ENCODE measurements at places on chromosomes 4 and X.

GRCh38 chr4:104818579-104818978, 323.9 kb upstream of the CXXC4 start:
- no peak for DNase-seq

- no peak for DNase-seq
These were observed 159.3 kb downstream of the ATG4A start for GRCh38 chrX:108250654-108251579.

GRCh38 chr4:180150818-180151217, 2092.4 kb upstream of the TENM3 start:
- no peak for DNase-seq

DNA sequence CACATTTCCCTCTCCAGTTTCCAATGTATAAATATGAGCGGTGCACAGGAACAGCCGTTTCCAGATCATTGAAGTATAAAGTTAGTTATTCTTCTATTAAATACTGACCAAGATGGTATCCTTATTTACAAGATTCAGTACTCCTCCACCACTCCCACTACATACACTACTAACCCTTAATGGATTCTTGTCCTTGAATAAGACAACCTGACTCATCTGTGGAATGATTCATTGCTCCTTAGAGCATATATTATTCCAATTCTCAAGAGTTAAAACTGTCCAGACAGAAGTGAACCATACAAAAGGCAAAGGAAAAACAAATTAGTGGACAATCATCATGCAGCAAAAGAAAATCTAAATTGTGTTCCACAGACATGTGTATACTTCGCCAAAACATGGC, 373.3 kb downstream of the IDS start:
- no peak for DNase-seq

DNA sequence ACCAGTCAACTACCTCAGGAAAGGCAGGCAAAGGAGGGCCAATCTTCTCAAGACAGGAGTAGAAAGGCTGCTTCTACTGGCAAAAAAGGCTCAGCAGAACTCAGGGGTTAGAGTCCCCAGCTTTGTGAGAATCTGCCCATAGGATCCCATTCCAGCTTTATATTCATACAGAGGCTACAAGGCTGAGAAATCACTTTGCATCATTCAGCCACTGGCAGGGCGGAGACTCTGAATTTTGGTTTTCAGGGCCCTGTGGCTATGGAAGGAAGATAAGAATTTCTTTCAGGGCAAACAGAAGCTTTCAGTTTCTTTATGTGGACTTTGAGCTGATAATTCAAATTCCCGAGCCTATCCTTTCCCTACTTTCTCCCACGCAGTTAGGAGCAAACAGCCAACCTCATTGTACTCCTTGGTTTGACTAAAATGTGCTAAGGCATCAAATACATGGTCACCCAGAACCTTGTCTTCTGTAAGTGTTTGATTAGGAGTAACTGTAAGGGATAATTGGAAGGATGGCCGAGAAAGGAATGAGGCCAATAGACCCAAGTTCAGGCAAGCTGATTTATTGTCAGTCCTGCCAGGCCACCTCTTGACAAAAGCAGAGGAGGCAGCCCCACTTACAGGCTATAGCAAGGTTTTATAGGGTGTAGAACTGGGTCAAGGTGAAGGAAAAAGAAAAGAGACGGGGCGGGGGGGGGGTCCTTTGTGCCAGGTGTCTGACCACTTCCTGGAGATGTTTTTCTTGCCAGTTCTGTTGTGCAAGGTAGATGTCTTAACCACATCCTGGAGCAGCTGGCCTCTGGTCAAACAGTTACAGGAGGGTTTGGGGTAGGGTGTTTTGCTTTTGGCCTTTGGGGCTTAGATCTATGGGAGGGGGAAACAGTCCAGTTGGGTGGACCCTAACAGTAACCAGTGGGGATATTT, 165.3 kb upstream of the PPP1R2C start:
- DNase-seq: peak; percentile 52

GRCh38 chr4:136526517-136526916, 1005.8 kb downstream of the PCDH18 start:
- no peak for DNase-seq

- no peak for DNase-seq
These were observed 238.1 kb upstream of the STS start for GRCh38 chrX:6909396-6909795.

- no peak for DNase-seq
These were observed 1103.1 kb upstream of the TENM3 start for GRCh38 chr4:181140037-181140603.

- DNase-seq: no peak
These were observed 1.8 kb downstream of the TLR1 start for GRCh38 chr4:38802561-38803355.

DNA sequence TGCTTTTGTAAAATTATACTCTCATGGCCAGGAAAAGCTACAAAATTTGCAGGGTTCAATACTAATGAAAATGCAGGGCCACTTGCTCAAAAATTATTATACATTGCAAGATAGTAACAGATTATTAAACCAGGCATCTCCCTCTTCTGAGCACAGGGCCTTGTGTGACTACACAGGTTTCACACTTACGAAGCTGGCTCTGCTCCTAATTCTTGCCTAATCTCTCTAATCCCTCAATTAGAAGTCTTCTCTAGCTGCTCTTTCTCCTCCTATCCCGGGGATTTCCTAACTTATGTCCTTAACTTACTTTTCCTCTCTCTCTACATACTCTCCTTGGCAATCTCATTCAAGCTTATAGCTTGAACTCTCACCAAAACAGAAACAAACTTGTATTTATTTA, 168.3 kb downstream of the AREG start:
- no peak for DNase-seq

- no peak for DNase-seq
These were observed 99.8 kb downstream of the ARHGAP10 start for GRCh38 chr4:147831551-147832171.

DNA sequence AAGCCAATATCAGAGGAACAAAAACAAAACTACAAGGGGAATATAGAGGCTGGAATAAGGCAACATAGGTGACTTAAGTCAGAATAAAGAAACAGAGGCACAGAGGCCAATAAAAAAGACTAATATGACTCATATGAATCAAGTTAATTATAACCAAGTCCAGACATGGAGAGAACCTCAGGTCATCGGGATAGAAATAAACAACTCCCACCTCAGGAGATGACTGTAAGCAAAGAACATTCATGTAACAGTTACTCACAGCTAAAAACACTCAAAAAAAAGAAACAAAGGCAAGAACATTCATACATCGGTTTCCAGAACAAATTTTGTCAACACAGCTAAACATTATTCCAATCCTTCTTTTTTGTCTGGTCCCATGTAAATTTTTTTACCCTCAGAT, 60.3 kb upstream of the RXFP1 start:
- no peak for DNase-seq

GRCh38 chrX:37291924-37292323, 57.2 kb upstream of the PRRG1 start:
- DNase-seq: no peak

- DNase-seq: no peak
These were observed 70.0 kb downstream of the MGST2 start for GRCh38 chr4:139735381-139736273.

- no peak for DNase-seq
These were observed 225.1 kb upstream of the GPC4 start for GRCh38 chrX:133640161-133641015.

- no peak for DNase-seq
These were observed 685 bp downstream of the RAB9B start for GRCh38 chrX:103831342-103831802.

GRCh38 chr4:131316086-131316485, 1833.0 kb upstream of the PCDH10 start:
- DNase-seq: no peak

- no peak for DNase-seq
These were observed 42.6 kb downstream of the SULT1B1 start for GRCh38 chr4:69717778-69718177.

DNA sequence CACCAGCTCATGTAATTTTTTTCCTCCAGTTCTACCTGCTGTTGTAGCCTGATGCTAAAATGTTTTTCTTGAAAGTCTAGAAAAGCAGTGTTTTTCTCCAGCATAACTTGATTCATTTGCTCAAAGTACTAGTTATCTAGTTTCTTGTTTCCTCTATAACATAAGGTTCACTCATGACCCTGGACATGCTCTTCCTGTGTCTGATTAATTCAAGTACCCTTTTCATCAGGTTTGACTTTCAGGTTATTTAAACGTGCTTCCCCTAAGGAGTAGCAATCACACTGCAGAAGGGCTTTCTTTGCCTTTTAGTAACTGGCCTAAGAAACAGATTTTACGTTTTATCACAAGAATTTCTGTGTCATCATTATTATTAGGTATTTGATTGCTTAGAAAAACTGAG, 66.8 kb upstream of the EGFL6 start:
- no peak for DNase-seq

GRCh38 chrX:153485396-153486080, 9.2 kb upstream of the BGN start:
- no peak for DNase-seq

- DNase-seq: no peak
These were observed 264.8 kb downstream of the GASK1B start for GRCh38 chr4:157908031-157908430.

- DNase-seq: no peak
These were observed 82.7 kb downstream of the MANBA start for GRCh38 chr4:102678107-102678506.

- DNase-seq: no peak
These were observed 1562.9 kb upstream of the TENM3 start for GRCh38 chr4:180680305-180680704.

GRCh38 chr4:6845027-6845426, 62.5 kb downstream of the KIAA0232 start:
- no peak for DNase-seq

- DNase-seq: no peak
These were observed 166.5 kb upstream of the LDB2 start for GRCh38 chr4:17064959-17065358.

- no peak for DNase-seq
These were observed 39.3 kb downstream of the ELF2 start for GRCh38 chr4:139137763-139138162.

- no peak for DNase-seq
These were observed 11.7 kb downstream of the UGT2B4 start for GRCh38 chr4:69484011-69484410.

DNA sequence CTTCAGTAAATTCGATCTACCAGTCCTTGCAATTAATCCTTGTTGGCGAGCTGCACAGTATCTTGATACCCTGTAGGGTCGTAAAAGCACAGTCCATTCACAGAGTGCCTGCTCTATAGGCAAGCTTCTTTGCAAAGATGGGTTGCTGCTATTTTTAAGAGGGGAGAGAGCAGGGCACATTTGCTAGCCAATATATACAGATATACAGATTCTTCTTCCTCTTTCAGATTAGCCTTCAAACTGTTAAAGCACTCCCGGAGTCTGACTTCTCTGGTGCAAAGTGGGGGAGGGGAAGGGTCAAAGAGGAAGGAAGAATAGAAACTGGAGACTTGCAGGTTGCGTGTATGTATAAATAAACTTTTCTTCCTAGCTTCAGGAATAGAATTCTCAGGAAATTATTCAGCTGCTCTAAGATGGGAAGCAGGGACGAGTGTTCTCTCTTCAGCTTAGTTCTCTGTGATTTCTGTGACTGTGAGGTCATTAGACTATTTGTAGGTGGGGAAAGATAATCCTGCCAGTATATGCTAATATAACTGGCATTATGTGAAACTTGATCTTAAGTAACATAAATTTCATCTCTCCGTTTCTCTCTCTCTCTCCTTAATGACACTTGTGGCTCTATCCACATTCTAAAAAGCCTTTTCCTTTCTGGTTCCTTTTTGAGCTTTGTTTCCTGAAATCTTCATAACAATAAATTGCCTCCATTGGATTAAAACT, at the start of gene CYSLTR1:
Gene CYSLTR1, minus strand, starts transcription at position 242 of the 717 bp plus-strand sequence. CDS start 53,865 bp downstream, outside the sequence.
- no peak for DNase-seq

DNA sequence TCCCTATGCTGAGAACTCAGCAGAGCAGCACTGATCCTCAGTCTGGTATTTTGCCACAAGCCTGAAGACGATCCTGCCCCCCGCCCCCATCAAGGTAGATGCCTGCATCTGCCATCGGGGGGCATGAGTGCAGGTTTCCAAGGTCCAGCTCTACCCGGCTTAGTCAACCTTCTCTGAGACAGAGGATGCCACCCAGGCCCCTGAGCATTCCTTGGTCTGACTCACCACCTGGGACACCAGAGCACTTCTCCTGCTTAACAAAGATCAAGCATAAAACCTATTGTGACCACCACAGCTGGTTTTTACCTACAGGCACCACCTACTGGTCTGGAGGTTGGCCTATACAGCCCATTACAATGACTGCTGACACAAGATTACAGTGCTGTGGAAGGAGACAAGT, 1168.1 kb downstream of the PCDH19 start:
- DNase-seq: no peak

DNA sequence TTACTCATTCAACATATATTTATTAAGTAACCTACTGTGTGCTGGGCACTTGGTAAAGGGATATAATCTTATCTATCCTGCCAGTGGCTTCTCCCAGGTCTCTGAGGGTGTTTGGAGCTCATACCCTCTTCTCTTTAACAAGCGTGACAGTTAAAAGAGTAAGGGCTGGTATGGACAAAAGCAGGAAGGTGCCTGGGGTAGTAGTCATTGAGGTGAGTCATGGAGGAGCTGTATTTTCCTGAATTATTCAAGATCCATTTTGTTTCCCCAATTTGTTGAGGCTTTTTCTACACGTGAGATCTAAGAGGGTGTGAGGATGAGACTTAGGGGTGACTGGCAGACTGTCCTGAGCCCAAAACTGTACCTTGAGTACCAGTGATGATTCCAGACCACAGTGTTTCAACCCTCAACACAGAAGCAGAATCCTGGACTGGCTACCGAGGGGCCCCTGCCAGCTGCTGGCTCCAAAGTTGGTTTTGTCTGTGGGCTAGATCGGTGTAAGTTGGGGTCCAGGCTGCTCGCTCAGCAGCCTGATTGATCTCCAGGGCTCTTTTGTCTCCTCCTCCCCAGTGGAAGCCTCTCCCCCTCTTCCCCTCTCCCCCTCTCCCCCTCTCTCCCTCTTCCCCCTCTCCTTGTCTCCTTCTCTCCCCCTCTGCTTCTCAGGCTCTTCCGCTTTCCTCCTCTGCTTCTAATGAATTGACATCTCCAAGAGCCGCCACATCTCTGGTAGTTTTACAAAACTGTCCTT, at the start of gene DRP2:
Gene DRP2, plus strand, starts transcription at position 671 of the 748 bp plus-strand sequence. CDS start 11,862 bp downstream, outside the sequence.
- no peak for DNase-seq

- no peak for DNase-seq
These were observed 102.5 kb downstream of the ZNF518B start for GRCh38 chr4:10354746-10355145.

GRCh38 chr4:145929415-145930178, 9.0 kb downstream of the ZNF827 start:
- no peak for DNase-seq

- DNase-seq: no peak
These were observed 57.6 kb downstream of the RAI2 start for GRCh38 chrX:17803449-17803848.

GRCh38 chr4:39699687-39700409, 1.9 kb downstream of the UBE2K start:
- DNase-seq: no peak

DNA sequence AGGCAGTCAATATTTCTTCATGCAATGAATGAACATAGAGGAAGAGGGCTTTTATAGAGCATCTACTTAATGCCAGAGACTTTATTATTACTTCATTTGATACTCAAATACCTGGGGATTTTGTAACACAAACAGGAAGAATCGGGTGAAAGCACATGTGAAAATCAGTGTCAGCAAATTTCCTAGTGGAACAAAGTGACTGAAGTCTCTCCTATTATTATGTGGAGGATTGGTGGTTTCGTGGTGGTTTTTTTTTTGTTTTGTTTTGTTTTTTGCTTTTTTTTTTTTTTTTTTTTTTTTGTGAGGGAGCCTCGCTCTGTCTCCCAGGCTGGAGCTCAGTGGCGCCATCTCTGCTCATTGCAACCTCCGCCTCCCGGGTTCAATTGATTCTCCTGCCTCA, 207.0 kb downstream of the RRAGB start:
- DNase-seq: no peak

- DNase-seq: no peak
These were observed 112.6 kb downstream of the TMA16 start for GRCh38 chr4:163606896-163607691.
